ENCODE measurements at places on chromosomes 16 and 17.

DNA sequence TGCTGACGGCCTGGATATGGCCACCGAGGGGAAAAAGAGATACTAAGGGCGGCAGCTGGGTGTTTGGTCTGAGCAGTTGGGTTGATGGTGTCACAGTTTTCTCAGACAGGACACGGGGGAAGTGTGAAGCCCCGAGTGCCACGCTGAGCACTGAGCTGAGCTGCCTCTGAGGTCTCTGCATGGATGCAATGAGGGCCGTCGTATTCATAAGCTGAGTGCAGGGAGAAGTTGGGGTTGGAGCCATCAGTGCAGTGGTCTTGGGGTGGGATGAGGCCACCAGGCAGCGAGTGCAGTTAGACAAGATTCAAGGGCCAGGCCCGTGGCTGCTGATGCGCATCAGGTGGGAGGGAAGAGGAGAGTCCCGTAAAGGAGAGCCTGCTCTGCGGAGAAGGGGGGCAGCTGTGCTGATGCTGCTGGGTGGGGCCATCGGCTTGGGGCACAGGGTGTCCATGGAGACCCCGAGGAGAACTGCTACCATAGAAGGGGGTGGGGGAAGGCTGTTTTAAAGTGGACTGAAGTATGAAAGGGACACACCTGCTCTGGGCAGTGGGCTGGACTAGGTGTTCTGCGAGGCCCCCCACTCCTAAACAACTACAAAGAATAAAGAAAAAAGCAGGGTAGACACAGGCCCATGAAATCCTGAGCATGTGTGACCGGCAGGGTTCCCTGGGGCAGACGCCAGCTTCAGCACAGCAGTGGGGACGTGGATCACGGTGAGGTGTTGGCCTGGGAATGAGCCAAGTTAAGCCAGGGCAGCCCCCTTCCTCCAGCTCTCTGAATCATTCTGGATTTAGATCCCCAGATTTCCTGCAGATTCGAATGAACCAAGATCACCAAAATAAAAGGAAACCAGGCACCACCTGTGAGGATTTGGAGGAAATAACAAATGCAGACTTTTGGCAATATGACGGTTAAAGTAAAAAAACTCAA lies 19.7 kb downstream of the IL34 start:
- DNase-seq = no peak

GRCh38 chr16:2968368-2968737 lies 795 bp upstream of the PAQR4 start:
- DNase-seq = no peak

DNA sequence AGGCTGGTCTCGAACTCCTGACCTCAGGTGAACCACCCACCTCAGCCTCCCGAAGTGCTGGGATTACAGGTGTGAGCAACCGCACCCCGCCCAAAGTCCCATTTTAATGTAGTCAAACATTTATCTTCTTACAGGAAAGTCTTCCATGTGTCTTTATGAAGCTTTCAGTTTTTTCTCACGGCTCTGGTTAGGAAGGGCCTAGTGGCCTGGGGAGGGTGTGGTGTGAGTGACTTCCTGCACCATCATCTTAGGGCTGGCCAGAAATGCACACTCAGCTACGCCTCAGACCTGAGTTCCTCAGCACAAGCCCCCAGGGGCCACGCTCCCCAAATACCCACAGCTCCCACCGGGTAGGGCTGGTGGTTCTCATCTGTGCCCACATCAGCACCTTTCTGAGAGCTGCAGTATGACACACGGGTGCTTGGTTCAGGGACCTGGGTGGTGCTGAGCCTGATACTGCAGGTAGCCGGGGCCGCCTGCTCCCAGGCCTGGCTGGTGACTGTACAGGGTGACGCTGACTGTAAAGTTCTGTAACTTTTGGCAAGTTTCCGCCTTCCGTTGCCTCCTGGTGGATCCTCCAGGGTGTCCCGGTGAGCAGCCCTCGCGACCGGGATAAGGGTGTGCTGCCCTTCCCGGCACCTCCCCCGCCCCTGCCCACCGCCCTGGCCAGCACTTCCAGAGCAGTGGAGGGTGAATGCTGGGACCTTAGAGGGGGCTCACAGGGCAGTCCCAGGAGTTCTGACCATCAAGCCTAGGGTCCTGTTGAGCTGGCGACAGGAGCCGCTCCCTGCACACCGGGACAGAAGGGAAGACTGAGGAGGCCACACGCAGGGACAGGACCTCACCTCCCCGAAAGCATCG lies 52.5 kb downstream of the ZNF778 start:
- no peak for DNase-seq

DNA sequence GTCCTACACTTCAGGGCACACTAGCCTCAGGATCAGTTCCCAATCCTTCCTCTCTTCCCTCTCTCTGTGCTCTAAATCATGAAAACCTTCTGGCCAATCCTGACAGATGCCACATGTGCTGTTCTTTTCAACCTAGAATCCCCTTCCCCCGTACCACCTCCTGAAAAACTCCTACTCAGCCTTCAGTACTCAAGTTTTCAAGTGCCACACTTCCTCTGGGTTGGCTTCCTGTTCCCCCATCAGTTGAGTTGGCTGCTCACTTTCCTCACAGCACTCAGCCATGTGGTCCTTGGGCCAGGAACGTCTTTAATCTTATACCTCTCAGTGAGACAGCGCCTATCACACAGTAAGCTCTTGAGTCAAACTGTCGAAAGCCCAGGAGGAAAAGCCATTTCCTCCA lies 3.3 kb downstream of the ASPHD1 start:
- DNase-seq = no peak

DNA sequence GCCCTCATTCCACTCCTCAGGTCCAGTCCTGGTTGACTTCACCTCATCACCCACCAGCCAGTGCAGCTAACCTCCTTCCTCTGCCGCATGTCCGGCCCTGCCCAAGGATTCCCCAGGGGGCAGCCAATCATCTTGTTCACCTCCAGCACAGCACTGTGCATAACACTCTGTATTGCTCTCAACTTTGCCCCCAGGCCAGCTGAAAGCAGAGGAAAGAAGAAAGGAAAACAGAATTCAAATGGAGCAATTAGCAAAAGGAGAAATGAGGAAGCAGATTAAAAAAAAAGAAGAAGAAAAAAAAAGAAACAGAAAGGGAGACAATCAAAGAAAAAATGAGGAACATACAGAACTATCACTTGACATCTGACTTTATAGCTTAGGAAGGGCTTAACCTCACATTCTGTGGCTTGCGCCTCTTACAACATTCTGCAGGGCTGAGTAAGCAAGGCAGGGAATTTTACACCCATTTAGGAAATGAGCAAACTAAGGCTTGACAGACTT lies 26.1 kb downstream of the GAS7 start:
- DNase-seq = no peak

DNA sequence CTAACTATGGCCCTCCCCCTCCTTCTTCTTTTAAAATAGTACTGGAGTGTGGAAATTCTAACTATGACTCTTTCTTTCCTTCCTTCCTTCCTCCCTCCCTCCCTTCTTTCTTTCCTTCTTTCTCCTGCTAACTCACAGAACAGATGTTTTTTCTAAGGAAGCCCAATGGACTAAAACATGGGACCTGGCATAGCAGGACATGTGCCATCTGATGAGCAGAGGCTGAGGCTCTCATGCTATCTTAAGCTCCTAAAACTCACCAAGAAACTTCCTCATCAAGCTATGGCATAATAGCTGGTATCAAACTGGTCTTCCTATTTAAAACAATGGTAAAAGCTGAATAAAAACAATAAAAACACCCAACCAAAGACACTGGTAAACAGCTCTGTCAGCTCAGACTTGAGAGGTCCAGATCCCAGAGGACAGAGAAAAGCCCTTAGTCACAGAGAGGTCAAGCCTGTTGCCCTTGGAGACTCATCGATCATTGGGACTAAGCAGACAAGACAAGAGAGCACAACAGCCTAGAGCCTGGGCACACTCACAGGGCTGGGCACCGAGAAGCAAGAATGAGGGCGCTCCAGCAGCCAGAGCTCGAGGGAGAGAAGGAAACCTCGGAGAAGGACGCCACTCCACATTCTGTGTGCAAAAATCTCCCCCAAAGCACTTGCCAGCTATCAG lies 27.6 kb downstream of the SLC38A10 start:
- DNase-seq = no peak

GRCh38 chr16:50050802-50051201 lies 15.0 kb upstream of the HEATR3 start:
- no peak for DNase-seq

DNA sequence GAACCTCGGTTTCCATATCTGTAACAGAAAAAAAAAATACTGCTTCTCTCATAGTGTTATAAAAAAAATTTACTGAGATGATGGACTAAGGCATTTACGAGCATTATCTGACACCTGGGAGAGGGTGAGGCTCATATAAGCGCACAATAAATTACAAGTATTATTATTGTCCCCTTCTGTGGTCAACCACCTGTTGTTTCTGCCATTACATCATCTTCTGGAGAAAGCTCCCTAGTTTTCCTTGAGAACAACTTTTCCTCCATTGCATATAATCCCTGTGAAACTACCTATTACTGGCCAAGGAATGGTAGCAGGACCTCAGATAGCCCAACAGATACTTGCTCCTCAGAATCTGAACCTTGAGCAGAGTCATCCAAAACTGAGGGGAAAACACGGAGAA lies 11.7 kb upstream of the GGA2 start:
- no peak for DNase-seq

DNA sequence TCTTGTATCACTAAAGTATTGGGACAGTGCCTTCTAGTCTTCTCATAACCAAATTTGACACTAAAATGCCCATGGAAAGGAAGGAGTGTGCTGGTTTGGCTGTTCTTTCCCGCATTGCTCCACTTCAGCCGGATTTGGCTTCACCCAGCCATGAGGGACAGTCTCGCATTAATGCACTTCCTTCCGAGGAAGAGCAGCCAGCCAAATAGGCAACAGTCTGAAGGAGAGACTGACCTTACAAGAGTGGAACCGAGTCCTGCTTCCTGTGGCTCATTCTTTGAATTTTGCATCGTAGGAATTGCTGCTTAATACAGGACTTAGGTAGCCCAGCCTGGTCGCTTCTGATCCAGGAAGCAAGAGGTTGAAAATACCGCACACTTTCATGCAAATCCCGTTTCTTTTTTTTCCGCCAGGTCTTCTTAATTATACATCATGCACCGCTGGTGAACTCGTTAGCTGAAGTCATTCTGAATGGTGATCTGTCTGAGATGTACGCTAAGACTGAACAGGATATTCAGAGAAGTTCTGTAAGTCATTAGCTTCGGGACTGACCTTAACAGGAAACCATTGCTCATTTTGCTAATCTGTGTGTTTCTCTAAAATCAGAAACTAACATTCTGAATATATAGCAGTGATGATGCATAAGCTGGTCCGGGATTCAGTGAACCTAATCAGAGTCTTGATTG lies 38.2 kb downstream of the CLEC16A start:
- DNase-seq = no peak

DNA sequence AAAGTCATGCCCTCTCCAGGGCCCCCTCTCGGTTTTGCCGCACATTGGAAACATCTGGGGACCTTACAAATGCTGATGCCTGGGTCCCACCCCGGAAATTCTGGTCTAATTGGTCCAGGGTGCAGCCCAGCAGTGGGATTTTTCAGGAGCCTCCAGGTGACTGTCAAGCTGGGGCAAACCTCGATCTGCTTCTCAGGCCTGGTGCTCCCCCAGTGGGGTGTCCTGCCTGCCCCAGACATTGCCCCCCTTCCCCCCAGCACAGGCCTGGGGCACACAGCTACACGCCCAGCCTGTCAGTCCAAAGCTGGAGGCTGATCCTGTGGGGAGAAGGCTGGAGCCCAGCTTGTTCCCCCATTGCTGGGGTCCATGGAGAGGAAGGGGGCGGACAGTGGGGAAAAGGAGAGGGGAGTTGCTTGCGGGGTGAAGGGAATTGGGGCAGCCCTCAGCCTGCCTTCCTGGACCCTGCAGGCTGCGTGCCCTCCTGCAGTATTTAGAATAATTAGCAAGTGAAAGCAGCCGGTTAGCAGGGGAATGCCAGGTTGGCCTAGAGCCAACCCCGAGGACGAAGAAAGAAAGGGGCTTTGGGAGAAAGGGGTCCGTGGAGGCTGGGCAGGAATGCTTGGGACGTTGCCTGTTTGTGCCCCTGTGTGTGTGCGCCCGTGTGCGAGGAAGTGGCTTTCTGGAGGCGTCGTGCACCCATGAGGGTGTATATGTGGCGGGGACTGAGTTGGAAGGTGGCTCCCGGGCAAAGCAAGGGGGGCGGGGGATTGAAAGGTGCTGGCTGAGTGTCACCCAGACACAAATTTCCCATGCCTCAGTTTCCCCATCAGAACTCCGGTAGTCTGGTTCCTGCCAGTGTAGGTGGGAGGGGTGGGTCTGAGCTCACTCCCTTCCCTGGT lies 5.9 kb downstream of the FOXJ1 start:
- no peak for DNase-seq
